ENCODE measurements at places on chromosomes 3 and 15.

DNA sequence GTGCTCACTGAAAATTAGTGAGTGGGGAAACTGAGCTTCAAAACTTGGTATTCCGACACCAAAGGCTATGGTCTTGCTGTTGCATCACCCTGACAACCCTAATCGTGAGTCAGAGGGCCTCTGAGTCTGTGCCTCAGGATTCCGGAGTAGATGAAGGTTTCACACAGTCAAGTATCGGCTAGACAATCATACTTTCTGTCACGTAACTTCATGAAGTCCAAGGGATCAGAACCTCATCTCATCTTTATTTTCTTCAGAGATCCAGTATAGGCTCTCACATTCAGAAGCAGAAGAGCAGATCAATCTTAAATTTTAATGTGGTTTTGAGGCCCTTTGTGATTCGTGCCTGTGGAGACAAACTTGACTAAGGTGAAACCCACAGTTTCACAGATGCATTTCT is 26.1 kb upstream of the NECTIN3 start:
- no peak for DNase-seq

- DNase-seq, result no peak
Measured at GRCh38 chr3:150079029-150079739, 108.5 kb upstream of the PFN2 start.

DNA sequence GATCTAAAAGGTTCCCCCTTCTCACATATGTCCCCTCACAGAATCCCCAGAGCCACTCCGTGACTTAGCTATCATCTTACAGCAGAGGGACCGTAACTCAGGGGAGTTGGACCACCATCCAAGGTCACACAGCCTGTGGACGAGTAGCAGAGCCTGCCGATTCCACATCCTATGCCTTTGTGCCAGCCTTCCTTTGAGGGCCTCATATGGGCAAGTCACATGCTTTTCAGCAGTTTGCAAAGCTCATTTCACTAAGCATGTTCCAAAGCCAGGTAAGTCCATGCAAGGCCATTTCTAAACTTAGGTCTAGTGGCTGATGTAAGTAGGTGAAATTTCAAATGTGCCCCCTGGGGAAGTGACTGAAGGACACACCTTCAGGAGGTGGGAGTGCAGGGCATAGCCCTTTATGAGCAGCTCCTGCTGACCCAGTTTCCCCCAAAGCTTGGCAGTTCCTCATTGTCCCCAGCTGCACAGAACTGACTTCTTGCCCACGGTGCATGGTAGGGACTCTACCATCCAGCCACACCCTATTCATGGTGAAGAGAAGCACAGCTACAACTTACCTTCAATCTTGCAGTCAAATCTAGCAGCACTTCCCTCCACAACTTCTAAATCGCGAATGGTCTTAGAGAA is 33.3 kb upstream of the HACD2 start:
- no peak for DNase-seq

GRCh38 chr15:78978601-78979179 is 33.8 kb upstream of the CTSH start:
- no peak for DNase-seq

GRCh38 chr15:68012911-68013310 is 41.2 kb upstream of the PIAS1 start:
- no peak for DNase-seq

DNA sequence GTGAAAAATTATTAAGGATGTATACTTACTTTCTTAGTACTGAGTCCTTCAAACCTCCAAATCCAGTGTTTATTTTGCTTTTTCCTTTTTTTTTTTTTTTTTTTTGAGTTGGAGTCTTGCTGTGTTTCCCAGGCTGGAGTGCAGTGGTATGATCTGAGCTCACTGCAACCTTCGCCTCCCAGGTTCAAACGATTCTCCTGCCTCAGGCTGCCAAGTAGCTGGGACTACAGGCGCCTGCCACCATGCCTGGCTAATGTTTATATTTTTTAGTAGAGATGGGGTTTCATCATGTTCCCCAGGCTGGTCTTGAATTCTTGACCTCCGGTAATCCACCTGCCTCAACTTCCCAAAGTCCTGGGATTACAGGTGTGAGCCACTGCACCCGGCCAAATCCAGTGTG is 67.5 kb downstream of the KAT2B start:
- no peak for DNase-seq

GRCh38 chr3:196431181-196432136 is 768 bp downstream of the UBXN7 start:
- DNase-seq, result peak; percentile 65

GRCh38 chr15:68389936-68390817 is 41.8 kb downstream of the ITGA11 start:
- DNase-seq, result peak; percentile 60

DNA sequence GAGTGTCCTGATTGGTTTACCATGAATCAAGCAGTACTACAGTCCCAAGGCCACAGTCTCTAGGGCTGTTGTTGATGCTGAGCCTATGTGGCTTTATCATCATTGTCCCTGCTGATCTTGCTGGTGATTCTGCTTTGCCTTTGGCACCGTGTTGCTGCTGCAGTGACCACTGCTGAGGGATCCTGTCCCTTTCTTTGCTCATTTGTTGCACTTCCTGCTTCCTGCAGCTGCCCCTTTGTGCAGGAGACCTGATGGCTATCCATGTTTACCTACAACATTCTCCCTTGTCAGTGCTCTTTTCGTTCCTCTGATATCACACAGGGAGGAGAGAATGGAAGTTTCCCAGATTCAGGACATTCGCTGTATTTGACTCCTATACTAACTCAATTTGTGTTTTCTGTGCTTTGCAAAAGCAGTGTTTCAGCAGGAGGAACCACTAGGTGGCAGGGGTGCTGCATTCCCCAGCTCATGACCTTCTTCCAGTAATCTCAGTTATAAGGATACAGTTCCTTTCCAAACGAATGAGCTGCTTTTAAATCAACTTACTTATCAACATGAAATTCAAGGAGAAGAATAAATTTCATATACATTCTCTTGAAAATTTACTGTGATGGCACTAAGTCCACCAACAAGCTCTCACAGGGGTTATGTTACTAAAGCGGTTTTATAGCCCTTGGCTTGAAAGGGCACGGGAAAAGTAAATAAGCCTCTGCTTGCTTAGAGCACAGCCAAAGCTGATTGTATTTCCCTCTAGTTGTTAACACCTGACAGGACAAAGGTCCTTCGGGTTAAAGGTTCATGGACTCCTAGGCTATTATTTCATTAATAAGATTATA is 9.7 kb upstream of the THUMPD3 start:
- no peak for DNase-seq

GRCh38 chr3:171240504-171240835 is 213.9 kb upstream of the SLC2A2 start:
- no peak for DNase-seq

DNA sequence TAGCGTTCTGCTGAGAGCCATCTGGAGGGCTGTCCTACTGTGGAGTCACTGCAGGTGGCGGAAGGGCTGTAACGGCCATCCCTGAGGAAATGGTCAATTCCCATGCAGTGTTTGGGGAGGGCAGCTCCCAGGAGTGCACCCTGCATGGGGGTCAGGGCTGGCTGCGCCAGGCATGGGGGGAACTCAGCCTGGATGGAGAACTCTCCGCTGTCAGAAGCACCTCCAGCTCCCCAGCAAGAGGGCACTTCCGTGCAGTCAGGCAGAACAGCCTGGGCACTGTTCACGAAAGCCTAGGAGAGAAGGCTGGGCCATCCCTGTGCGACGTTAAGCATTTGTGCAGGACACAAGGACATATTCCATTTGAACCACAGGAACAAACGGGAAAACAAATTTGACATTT is 105.2 kb downstream of the LRIG1 start:
- no peak for DNase-seq

- DNase-seq, result no peak
Measured at GRCh38 chr3:33732394-33732793, 14.3 kb upstream of the CLASP2 start.

GRCh38 chr15:39125226-39125625 is 455.7 kb upstream of the THBS1 start:
- DNase-seq, result no peak

- no peak for DNase-seq
Measured at GRCh38 chr3:9448071-9448470, 50.7 kb downstream of the SETD5 start.

DNA sequence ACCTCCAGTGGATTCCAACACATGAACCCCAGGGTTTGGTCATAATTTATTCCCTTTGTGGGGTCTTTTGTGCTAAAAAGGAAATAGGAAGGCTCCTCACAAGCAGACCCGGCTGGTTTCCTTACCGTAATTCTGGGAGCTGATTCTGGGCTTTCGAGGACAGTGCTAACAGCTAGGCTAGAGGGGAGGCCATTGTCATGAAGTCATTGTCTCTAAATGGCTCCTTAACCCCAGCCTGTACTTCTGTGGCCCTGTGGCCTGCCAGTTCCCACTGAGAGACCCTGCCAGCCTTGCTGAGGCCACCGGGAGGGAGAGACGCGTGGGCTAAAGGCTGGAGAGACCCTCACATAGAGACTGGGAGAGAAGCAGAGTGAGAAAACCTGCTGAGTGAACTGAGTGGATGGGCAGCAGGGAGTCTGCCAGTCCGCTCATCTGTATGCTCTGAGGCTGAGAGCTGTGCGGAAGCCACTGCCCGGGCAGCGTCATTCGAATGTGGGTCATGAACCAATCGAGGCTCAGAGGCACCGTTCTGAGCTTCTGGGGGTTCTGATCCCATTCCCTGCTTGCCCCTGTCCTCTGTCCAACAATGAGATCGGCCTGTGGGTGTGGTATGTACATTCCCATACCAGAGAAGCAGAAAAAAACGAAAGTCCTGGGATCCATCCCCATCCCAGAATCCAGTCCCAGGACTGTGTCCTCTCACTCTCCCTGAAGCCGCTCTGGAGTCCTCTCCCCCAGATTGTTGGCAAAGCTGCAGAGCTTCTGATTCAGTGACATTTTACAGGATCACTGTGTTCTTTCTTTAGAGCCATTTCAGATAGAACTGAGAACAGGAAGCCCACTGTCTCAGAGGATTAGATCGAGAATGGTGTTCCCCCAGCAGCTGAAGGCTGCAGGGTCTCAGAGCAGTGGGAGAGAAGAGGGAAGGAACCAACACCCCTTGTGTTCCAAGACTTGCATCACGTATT is 21.3 kb upstream of the DGKG start:
- DNase-seq, result no peak

DNA sequence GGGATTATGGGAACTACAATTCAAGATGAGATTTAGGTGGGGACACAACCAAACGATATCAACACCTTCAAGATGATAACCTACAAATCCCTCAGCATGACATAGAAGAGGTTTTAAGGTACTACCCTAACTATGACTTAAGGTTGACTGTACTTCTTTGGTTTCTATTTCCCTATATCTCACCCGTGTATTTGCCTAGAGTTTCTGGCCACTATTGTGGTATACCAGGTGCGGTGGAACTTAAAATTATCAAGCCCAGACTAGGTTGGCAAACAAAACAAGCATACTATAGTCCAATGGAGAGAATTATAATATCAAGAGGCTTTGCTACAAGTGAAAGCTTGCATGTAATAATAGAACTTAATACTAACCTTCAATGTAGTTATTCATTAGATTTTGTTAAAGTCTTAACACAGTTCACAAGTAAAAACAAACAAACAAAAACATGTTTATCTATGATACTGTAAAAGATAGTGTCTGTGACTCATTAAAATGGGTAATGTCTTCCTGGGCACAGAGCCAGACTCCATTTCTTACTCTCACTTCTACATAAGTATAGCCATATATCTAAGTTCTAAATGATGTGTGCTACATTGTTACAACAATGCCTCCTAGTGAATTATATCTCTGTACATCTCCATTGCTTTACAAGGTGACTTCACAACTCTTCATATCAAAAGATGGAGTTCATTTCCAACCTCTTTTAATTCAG is 479.1 kb downstream of the ZBBX start:
- no peak for DNase-seq

DNA sequence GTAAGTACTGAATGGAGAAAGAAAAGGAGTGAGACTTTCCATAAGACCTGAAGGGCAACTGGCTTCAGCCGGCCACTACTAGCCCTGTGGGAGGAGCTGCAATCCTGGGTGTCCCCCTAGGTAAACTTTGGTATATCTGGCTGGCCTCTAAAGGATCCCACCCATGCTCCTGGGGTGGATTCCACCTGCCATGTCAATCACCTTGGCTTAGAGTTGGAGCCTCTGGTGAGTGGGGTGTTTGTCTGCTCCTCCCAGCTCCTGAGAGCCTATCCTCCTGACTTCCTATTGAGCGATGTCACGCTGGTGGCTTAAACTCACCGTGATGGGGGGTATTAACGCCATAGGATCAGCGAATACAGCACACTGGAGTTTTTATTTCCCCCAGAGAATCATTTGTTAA is 2.6 kb downstream of the SPTBN5 start:
- no peak for DNase-seq

- DNase-seq, result no peak
Measured at GRCh38 chr3:69343875-69344274, 42.0 kb downstream of the FRMD4B start.

DNA sequence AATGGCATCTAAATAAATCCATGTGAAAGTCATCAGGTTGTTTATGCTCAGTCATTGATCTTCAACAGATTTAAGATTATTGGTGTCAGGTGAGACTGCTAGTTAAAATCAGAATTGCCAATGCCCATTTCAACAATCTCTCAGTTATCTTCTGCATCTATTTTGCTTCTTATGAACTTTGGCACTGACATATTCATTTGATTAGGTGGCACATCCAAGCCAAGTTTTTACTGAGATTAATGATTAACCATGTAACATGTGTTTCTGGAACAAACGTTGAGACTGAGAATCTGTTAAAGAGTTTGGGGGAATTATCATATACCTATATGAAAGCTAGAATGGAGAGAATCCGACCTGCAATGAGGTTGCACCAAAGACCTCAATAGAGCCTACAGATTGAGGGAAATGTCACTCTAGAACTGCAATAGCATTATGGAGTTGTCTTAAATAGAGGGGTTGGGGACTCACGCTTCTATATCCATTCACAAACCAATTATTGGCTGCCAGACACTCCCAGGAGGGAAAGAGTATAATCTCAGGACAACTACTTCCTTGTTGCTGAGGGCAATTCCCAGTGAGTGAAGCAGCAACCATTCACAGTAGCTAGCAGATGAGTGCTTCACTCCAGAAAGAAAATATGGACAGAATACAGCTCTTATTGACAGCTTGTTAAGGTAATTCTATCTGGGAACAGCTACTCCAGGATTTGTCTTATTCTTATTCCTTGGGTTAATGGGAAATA is 891.3 kb downstream of the SQOR start:
- DNase-seq, result no peak

DNA sequence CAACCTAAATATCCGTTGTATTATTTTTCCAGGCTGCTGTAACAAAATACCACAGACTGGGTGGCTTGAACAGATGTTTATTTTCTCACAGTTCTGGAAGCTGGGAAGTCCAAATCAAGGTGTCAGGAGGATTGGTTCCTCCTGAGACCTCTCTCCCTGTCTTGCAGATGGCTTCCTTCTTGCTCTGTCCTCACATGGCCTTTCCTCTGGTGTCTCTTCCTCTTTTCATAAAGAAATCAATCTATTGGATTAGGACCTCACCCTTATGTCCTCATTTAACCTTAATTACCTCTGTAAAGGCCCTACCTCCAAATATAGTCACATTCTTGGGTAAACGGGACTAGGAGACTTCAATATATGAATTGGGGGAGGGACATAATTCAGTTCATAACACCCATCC is 89.2 kb upstream of the PLCL2 start:
- DNase-seq, result no peak

DNA sequence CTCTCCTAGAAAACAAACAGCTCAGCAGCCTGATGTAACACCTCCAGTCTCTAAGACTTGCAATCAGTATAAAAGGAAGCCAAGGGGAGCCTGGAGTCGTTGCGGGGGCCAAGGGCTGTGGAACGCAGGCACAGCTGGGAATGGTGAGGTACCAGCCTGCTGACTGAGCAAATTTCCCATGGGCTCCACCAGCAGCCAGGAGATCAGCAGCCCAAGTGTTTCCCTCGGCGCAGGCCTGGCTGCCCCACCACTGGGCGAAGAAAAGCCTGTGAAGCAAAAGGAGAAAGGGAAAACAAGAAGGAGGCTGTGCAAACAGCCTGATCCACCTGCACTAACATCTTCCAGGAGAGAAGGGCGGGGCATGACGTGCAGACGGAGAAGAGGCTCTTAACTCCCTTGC is 155.3 kb downstream of the SHQ1 start:
- DNase-seq, result no peak
